ENCODE measurements at places on chromosomes 6 and 20.

GRCh38 chr6:54980511-54981275, 134.1 kb downstream of the FAM83B start:
- DNase-seq = no peak

- DNase-seq = no peak
These were observed at the start of gene OR10C1 for GRCh38 chr6:29439006-29439405. Gene OR10C1, plus strand, starts transcription at chr6:29439306. Its CDS starts 710 bp downstream, at chr6:29440016.

DNA sequence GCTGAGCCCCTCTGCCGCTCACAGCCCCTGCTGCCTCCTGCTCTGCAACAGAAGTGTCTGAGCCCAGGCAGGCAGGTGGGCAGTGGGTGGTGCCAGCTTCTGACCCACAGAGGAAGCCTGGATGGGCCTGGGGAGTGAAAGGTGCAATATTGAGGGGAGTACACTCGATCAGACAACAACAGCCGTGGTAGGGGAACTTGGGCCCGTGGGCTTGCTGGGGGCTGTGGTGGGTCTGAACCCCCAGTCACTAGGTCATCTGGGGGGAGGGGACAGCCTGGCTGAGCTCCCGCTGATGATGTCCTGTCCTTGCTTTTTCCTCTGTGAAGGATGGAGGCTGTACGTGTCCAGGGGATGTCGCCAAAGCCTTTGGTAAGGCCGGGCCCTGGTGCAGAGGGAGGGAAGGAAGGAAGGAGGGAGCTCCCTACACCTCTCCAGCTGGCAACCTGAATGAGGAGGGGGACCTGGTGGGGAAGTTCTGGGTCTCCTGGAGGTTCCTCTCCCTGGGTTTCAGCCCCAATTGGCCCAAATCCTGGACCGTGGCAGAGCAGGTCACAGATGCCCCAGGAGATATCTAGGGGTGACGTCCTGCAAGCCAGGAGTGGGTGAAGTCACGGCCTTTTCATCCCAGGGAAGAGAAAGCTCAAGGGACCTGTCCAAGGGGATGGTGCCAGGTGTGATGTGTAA, 47.2 kb downstream of the GMPR start:
- no peak for DNase-seq

GRCh38 chr6:107793191-107793590, 30.9 kb downstream of the SCML4 start:
- no peak for DNase-seq

DNA sequence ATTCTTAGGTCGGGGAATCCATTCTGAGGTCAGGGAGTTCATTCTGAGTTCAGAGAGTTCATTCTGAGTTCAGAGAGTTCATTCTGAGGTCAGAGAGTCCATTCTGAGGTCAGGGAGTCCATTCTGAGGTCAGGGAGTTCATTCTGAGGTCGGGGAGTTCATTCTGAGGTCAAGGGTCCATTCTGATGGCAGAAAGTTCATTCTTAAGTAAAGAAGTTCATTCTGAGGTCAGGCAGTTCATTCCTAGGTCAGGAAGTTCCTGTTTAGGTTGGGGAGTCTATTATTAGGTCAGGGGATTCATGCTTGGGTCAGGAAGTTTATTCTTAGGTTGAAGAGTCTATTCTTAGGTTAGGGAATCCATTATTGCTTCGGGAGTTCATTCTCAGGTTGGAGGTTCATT, 16.5 kb upstream of the NXT1 start:
- DNase-seq = no peak

GRCh38 chr6:155504848-155505607, 49.4 kb upstream of the NOX3 start:
- DNase-seq = no peak

- DNase-seq = no peak
These were observed 2.1 kb downstream of the BTN1A1 start for GRCh38 chr6:26502165-26502564.

DNA sequence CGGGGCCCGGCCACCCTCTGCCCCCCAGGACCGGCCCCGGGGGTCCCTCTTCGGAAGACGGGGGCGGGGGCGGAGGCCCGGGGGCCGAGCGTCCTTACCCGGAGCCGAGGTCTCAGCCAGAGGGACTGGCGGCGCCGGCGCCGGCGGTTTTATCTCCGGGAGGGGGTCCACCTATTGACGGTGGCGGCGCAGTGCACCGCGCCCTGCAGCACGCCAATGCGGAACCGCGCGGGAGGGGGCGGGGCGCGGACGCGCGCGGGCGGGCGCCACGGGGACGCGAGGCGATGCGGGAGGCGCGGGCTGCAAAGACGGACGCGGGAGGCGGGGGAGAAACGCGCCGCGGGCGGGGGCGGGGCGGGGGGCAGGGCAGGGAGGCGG, at the start of gene EEF1A2:
EEF1A2 (minus strand) TSS at position 124 of the 378 bp plus-strand sequence. CDS start 1,320 bp downstream, outside the sequence.
- DNase-seq = no peak

GRCh38 chr20:6863355-6863754, 95.9 kb downstream of the BMP2 start:
- DNase-seq = no peak

DNA sequence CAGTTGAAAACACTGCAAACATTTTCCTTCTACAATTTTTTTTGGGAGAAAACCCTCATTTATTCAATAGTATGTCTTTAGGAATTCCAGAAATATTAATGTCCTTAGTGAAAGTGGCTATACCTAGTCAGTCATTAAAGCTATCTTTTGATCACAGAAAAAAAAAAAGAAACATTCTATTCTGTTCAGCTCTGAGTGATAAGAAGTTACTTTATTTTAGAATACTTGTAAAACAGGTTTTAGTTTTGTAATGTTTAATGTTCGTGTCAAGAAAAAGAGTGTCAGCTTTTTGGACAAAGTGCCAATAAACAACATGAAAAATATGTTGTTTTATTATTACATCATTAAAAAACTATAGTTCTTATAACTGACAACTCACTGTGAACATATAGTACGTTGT, 240.4 kb downstream of the OGFRL1 start:
- DNase-seq = no peak

All from WTC11 (cell line).